ENCODE measurements at places on chromosomes 2 and 18.

- no peak for DNase-seq
Measured at GRCh38 chr18:7958081-7958896, 391.2 kb downstream of the PTPRM start.

DNA sequence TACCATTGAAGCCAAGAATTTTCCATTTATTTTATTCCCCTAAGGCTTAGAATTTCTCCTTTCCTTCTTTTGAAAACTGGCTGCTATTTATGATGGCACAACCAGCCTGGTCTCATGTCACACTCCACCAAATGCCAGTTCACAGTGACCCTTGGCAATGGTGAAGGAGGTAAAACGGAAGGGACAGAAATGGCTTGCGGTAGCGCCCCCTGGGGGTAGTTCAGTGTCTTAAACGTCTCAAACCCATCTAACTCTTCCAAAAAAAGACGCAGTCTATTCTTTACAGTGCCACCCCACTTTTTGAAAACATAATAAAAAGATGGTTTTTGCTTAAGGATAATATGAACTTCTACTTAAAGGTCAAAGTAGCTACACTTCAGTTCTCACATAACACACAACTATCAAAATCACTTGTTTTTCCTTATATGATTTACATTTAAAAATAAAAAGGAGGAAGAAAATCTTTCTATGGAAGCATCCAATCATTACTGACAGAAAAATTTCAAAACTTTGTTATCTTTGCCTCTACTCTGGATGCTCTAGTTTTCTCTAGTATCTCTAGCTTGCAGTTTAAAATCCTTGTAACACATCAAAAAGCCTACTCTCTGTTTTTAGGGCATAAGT lies 28.0 kb downstream of the PNO1 start:
- no peak for DNase-seq

- DNase-seq, result no peak
Measured at GRCh38 chr18:46243095-46243494, 138.9 kb downstream of the HAUS1 start.

DNA sequence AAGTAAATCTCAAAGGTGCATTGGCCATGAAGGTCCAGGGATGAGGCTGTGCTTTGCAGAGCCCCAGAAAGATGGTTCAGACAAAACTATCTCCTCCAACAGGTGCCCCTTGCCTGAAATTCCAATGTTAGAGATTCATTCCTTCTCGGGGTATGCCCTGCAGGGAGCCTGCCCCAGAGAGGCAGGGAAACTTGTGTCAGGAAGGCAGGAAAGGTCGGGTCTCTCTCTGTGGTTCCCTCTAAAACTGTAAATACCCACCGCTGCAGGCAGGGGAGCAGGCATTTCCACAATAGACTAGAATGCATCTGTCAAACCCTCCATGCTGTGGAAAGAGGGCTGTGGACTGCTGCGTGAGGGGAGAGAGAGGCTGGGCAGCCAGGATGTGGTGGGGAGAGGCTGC lies 207.8 kb upstream of the SMAD2 start:
- no peak for DNase-seq

DNA sequence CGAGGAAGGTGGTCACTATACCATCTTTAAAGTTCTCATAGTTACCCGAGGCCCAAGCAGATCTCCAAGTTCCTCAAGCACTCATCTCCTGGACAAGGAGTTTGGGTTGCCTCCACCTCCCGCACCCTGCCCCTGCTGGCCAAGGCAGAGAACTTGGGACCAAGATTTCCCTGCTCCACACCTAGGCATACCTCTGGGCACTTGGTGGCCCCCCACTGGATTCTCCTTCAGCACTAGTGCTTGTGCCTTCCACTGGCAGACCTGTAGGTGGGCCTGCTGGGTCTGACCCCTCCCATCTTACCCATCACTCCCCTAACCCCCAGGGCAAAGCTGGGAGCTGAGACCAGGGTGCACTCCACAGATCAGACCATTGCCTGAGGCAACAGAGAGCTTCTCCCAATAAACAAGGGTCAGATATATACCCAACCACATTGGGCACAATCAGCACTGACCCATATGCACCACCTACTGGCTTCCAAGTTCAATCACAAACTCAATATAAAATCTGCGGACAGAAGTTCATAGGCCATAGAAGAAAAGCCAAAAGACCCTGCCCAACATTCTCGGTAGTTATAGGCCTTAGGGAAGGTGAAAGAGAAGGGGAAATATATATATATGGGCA lies 244.2 kb downstream of the EXOC6B start:
- DNase-seq, result no peak

DNA sequence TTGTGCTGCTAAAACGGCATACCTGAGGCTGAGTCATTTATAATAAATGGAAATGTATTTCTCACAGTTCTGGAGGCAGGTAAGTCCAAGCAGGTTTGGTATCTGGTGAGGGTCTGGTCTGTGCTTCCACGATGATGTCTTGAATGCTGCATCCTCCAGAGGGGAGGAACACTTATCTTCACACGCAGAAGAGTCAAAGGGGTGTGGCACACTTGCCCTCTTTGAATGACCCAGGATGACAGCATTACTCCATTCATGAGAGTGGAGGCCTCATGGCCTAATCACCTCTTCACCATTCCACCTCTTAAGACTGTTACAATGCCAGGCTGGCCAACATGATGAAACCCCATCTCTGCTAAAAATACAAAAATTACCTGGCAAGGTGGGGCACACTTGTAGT lies 61.0 kb downstream of the NCAPH start:
- DNase-seq, result no peak

- DNase-seq, result no peak
Measured at GRCh38 chr2:136171223-136171622, 53.3 kb upstream of the CXCR4 start.

DNA sequence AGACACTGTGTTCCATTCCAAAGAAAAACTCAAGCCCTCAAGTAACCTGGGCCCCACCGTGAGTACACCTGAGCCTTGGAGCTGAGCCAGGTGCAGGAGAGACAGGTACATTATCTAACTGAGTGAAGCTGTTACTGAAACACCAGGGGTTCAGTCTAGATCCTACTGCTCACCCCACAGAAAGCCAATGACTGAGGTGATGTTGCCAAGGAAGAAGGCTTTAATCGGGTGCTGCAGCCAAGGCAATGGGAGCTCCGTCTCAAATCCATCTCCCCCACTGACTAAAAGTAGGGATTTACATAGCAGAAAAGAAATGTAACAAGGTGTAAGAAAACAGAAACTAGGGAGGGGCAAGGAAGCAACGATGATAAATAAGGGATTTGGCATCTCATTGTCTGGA lies 15.2 kb upstream of the SLC14A1 start:
- no peak for DNase-seq
